ENCODE measurements at places on chromosomes 5 and 9.

- DNase-seq: no peak
These were observed 722 bp downstream of the TBC1D9B start for GRCh38 chr5:179906795-179907555.

DNA sequence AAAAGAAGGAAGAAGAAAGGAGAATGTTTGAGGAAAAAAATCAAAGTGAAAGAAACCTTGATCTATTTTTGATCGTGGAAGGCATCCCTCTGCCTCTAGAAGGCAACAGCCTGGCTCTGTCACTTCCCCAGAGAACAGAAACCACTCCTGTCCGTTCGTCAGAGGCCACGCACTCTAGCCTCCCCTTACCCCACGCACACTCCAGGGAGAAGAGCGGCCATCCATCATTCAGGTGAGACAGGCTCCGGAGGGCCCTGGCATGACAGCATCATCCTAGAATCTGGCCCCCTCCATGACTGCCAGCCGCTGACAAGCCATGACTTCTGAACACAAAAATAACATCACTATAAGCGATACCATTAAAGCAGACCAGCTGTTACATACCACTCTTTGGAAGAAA lies 135.8 kb downstream of the ROR2 start:
- DNase-seq: no peak

DNA sequence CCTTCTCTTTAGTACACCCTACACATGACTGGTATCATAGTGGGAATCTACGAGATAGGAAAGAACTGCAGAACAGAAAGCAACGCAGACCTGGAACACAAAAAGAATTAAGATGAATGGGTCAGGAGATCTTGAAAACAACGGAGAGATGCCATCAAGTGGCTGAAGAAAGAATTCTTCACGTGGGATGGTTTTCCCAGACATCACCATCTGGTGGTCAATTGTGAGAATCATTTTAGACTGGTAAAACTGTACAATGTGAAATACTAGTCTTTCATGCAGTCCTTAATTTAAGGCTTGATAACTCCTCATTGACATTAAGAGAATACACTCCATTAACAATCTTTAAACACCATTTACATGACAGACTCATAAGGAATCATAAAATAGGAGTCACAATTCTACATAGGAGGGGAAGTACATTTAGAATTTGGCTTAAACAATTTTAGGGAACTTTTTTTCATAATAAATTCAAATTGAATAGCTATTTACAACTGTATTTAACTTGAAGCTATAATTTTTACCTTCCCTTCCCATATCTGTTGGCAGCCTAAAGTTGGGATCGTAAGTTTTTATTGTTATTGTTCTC lies 128.4 kb upstream of the TRPM3 start:
- no peak for DNase-seq

- no peak for DNase-seq
These were observed 25.3 kb downstream of the SMU1 start for GRCh38 chr9:33051144-33051543.

DNA sequence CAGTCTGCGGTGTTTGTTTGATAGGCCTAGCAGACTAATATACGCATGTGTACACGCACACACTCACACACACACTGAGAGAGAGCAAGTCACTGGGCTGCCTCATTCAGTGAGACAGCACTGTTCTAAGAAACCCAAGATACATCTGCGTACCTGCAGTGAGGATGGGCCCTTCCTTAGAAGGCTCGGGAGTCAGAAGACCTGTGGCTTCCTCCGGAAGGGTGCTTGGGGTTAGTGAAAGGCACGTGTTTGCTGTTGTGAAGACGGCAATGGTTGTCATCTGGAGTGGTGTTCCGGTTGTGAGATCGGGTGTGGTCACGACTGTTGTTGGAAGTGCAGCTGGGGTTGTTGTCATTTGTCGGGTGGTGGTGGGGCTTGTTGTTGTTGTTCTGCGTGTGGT lies 11.7 kb downstream of the TIMD4 start:
- DNase-seq: no peak

GRCh38 chr9:120281665-120282064 lies 298.3 kb downstream of the CDK5RAP2 start:
- DNase-seq: no peak

- DNase-seq: no peak
These were observed 70.2 kb downstream of the SLC25A46 start for GRCh38 chr5:110809006-110809405.

GRCh38 chr5:117982691-117983090 lies 1005.7 kb downstream of the DTWD2 start:
- no peak for DNase-seq

Data from T1000 (cell line).